RPMI8226 (cell line): ENCODE measurements at places on chromosomes 13 and 19.
A peak's percentile ranks its signal among the peaks of the same experiment; 100 is the strongest.

DNA sequence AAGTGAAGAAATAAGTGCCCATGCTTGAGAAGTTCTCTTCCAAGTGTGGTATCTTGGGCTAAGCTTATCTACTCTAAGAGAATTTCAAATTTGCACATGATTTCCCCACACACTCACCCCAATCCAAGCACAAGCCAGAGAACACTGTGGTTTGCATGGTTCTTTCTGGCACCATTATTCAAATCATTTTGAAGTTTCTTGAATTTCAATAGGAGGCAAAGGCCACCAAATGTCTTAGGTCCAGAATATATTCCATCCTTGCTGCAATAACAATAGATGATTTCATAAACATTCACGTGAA is 359.7 kb downstream of the IRS2 start:
- no peak for DNase-seq

GRCh38 chr19:45440873-45441654 is 17.3 kb upstream of the ERCC1 start:
- DNase-seq, result no peak

DNA sequence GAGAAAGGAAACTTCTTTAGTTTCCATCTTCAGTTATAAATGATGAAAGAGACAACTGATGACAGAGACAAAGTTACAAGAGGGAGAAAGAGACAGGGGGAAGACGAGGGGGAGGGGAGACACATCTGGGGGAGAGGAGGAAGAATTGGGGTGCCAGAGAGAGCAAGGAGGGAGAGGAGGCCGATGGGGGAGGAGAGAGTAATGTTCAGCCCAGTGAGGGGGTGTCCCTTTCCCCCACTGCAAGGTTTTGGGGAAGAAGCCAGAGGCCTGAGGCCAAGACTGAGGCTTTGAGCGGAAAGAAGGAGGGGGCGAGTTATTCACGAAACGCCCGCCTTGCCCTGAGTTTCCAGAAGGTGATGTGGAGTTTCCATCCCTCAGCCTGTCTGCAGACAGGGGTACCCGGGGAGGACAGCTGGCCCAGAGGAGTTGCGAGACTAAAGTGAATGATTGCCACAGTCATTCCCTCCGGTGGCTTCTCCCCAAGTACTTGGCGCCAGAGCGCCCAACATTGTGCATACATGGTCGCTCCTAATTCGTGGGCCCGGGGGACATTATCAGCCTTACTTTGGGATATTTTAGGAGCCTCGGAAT is 558 bp upstream of the PPAN start:
- DNase-seq, result no peak

GRCh38 chr13:97215325-97215724 is 6.8 kb upstream of the MBNL2 start:
- DNase-seq, result no peak

- DNase-seq, result no peak
Measured at GRCh38 chr13:20497006-20497775, 28.5 kb downstream of the CRYL1 start.

- peak; percentile 29 for DNase-seq
Measured at GRCh38 chr19:50358483-50359327, 6.7 kb downstream of the NAPSA start.

DNA sequence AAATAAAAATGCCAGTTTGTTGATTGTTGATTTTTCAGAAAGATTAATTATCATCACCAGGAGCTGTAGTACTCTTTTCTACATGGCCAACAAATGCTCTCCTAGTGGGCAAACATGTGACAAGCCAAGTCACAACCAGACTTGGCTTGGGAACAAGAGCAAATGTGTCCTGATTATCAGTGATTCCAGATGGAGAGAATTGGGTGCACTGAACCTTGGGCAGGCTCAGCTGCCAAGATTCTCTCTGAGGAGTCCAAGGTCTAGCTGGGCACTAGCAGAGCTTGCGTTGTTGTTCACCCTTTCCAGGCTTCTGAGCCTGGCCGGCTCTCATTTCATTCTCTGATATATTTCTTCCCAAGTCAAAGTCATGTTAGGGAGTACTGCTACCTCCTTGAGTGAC is 27.3 kb upstream of the GPI start:
- DNase-seq, result no peak

GRCh38 chr13:29852472-29853054 is 2.1 kb upstream of the UBL3 start:
- DNase-seq, result no peak

DNA sequence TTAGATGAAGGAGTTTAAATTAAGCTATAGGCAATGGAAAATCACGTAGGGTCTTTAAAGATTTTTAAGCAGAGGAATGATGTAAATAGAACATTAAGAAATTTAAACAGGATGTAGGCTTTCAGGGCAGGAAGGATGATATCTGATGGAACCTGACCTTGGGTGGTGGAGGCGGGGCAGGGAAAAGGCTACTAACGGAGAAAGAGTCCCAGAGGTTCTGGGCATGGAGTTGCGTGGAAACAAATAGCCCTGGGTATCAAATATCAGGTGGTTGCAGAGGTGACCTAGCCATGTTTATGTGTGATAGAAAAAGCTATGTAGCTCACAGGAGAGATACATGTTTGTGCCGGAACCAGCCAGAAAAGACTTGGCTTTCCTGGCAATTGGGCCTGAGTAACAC is 7.8 kb upstream of the CDK8 start:
- DNase-seq, result no peak

- no peak for DNase-seq
Measured at GRCh38 chr13:78636495-78636894, 22.5 kb downstream of the OBI1 start.

DNA sequence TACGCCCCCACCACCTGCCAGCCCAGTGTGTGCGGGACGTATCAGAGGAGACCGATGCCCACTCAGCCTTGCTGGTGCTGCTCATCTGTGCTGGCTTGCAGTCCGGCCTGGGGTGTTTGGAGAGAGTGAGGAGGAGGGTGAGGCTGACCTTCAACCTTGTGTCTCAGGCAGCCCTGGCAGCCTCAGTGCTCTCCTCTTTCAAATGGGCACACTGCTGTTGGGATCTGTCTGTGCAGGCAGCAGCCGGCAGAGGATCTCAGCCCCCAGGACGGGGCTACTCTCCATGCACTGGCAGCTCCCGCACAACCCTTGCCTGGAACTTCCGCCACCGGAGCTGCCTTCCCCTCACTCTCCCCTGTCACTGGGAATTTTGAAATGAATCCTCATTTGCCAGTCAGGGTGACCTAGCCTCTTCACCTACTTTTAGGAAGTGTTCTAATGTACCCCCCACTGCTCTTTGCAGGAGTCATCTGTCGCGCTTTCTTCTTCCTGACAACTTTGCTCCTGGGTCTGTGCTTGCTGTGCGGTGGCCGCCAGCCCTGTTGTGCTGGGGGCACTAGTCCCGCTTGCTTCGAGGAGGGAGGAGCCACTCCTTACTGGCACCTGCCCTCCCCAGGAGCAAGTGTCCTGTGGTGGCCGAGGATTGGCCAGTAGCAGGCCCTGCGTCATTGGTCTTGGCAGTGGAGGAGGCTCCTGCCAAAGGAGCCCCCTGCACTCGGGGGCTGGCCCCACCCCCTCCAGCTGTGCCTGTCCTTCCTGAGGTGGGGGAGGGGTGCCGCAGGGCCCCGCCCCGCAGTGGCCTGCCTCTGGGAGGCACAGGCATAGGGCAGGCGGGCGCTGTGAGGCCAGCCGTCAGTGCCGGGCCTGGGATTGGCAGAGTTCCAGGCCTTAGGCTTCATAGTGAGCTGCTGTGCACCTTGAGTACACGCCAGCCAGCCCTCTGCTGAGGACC is 53.4 kb downstream of the TSSK6 start:
- DNase-seq, result peak; percentile 24

DNA sequence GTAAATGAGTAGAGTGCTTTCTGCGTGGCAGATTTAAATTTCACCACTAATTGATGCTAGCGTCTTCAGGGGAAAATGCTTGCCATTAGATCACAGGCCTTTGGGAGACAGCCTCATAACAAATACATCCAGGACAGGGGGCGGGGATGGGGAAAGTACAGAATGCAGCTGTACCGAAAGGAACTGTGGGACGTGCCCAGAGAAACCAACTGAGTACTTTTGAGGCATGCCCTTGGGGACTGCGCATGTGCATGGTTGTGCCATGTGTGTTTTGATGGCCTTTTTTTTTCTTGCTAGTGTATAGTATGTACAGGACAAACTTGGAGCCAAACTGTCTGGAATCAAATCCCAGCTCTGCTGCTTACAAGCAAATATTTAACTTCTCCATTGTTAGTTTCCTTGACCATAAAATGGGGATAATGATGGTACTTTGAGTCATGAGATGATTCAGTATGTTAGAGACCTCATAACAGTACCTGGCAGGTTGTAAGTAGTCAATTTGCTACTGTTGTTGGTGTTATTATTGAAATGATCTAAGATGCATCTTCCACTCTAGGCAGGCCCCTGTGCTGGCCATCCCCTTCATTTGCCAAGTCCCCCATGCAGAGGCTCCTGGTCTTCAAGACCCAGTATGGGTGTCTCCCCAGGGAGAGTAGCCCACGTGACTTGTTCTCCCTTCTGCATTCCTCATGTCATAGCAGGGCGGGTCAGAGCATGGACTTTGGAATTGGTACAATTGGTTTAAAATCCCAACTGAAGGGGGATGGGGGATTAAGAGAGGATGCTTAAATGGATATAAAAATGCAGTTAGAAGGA is 68.3 kb upstream of the NPAS1 start:
- no peak for DNase-seq

DNA sequence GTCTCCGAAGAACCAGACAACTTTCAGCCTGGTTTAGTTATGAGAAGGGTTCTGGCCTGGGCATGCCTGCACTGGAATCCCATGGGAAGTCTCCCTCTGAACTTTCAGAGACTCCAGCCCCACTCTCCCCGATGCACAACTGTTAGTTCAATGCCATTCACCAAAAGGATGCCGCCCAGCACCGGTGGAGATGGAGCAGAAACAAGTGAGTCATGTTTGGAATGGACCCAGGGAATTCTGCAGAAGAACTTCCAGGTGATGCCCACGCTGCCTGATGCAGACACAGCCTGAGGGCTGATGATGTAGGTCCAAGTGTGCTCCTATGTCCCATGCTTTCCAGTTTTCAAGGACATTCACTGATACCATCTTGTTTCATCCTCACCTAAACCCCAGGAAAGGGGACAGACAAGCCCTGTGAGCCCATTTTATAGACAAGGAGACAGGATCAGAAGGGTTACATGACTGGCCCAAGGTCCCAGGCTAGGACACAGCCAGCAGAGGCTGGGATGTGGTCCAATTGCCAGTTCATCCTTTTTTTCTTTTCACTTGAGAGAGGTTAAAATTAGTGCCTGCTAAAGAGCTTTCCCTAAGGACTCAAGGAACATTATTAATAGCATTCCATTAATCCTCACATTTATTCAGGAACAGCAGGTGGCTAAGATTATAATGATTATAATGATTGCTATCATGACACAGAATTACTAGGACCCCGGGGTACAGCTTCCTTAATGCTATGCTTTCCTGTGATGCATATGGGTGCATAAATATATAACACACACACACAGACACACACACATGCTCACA is 39.5 kb downstream of the SIAH3 start:
- no peak for DNase-seq

GRCh38 chr19:1874554-1875185 is 10.6 kb downstream of the ABHD17A start:
- peak; percentile 43 for DNase-seq

GRCh38 chr19:8584965-8585893 is 8.0 kb upstream of the MYO1F start:
- DNase-seq, result no peak

DNA sequence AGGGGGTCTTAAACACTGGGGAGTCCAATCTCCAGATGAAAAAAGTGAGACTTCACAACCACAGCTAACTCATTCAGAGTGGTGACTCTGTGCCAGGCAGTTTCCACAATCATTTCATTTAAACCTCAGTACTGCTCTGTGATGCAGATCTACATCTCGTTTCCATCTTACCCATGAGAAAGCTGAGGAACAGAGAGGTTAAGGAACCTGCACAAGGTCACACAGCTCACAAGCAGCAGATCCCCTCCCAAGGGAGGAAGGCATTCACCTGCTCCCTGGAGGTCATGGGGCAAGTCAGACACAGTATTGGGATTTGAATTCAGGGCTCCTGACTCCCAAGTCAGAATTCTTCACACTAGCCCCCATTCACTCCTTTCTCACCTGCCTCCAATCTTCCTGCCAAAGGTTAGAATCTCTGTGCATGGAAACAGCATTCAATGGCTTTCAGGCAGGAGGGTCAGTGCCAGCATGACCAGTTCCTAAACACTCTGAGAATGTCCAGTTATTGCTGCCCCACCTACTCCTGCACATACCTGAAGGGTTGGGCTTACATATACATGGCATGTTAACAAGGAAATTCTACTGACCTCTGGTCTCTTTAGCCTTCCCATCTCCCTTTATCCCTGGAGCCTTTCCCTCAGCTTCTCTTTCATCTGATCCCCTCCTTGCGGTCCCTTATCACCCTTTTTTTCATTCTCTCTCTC is 1.9 kb downstream of the CABP5 start:
- DNase-seq, result no peak

GRCh38 chr19:45785781-45786532 is 3.7 kb upstream of the DMPK start:
- no peak for DNase-seq

DNA sequence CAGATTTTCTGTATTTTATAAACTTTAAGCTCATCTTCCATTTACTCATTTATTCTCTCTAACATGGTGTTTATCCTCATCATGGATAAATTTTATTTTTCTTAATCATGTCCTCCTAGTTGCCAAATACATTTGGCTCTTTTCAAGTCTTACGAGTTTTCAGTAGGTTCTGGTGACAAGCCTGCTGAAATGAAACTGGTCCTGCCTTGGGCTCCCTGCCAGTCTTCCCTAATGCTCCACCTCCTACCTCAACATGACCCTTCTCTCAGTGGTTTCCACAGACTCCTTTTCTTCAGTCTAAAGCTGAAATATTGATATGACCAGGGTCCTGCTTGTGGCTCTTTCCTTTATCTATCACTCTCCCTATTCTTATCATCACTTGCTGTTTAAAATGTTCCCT is 81.2 kb downstream of the TRPC4 start:
- no peak for DNase-seq

DNA sequence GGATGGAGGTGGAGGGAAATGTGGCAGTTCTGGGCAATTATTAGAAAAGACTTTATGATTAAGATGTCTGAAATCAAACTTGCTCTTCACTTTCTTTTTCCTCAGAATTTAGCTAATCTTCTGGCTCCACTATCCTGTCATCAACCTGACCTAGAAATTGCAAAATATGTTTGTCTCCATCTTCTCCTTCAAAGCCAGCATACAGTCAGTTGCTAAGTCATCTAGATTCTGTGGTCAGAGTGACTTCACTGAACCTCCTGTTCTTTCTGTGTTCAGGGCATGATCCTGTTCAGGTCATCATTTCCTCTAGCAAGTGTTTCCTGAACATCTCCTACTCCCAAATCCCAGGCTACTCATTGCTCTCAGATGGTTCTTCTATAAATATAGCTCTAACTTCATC is 10.8 kb upstream of the CCNA1 start:
- DNase-seq, result no peak

DNA sequence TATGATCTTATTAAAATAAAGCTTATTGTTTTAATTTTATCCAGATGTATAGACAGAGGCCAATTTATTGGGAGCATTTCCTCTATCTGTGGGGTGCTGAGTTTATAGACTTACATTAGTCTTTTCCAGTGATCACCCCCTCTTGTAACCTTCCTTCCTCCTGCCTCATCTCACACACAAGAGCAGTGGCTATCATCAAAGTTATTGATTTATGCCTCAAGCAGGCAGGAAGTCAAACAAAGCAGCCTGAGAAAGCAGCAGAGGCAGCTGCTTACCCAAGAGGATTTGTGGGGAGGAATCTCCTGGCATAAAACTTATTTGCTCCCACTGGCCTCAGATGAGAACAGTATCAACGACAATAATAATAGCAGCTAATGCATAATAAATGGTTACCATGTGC is 26.3 kb upstream of the DCLK1 start:
- DNase-seq, result no peak
